ENCODE measurements at places on chromosomes 13 and 19.

- DNase-seq = no peak
Measured at GRCh38 chr19:12695096-12695495, 1.3 kb downstream of the FBXW9 start.

DNA sequence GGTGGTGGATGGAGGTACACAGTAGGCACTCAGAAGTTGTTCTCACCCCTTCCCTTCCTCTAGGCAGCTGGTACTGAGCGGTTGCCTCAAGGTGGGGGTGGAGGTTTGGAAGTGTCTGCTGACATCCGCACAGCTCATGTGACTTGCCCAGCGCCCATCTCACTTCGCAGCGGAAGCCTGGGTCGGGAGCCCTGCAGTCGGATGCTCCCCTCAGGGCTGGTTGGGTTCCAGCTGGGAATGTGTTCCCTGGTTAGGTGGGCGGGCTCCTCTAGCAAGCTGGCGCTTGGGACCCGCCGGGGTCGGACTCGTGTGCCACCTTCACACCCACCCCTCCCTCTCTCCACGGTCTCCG lies 10.2 kb downstream of the PPP1R37 start:
- DNase-seq = peak; percentile 68

- no peak for DNase-seq
Measured at GRCh38 chr19:58361900-58362271, 665 bp downstream of the ZNF497 start.

DNA sequence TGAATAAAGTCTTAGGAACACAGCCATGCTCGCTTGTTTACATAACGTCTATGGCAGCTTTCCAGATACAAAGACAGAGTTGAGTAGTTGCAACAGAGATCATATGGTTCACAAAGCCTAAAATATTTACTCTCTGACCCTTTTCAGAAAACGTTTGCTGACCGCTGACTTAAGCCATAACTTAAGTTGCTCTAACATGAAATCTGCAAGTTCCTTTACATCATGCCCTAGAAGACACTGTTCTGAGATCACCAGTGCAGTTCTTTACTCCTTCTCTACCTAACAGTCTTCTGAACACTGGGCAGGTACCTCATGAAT lies 166.4 kb downstream of the DCLK1 start:
- DNase-seq = peak; percentile 62

GRCh38 chr13:53622456-53622855 lies 593.8 kb downstream of the OLFM4 start:
- DNase-seq = no peak

- no peak for DNase-seq
Measured at GRCh38 chr13:99962242-99962641, 9.3 kb downstream of the ZIC5 start.

DNA sequence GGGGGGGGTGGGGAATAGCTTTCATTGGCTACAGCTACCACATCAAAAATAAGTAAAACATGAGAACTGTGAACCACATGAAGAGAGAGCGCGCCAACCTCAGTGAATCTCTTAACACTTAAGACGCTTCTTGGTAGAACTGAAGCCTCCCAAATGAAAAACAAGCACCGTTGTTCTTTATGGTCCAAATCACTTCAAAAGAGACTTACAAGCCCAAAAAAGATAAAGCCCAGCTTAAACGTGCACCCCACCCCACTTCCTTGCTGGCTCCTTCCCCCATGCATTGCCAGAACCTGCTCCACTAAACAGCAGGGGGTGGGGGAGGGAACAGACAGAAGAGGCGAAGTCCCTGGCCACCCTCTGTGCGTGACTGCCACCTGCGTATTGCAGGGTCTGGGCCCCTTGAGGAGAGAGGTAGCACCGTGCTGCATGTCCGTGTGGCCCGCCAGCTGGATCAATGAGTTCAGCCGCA lies 479.1 kb downstream of the FOXO1 start:
- no peak for DNase-seq

GRCh38 chr19:36032251-36033104 lies at the start of gene CLIP3:
Gene CLIP3, minus strand, starts transcription at chr19:36032873. Its CDS starts 516 bp downstream, at chr19:36032357.
- DNase-seq = peak; percentile 83

Measured in EH (cell line).